ENCODE measurements at places on chromosomes 16 and 17. TPM values are rescaled to one million over a fixed set of nuclear protein-coding genes. Genes with fewer than 3 reads are reported as not detected.

DNA sequence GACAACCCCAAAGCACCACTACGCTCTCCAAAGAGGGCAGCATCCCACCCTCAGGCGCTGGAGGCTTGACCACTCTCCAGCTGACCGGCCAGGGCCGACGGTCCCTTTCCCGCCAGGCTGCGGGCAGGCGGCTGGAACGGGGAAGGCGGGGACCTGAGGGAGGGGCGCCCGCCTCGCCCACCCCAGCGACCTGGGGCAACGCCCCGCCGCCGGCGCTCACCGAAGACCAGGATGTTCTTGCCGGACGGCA is 431 bp downstream of the DYNC1LI2 start:
- peak; percentile 37 for DNase-seq

- no peak for DNase-seq
Observed at GRCh38 chr17:28144019-28144418, 101.5 kb downstream of the NLK start.

DNA sequence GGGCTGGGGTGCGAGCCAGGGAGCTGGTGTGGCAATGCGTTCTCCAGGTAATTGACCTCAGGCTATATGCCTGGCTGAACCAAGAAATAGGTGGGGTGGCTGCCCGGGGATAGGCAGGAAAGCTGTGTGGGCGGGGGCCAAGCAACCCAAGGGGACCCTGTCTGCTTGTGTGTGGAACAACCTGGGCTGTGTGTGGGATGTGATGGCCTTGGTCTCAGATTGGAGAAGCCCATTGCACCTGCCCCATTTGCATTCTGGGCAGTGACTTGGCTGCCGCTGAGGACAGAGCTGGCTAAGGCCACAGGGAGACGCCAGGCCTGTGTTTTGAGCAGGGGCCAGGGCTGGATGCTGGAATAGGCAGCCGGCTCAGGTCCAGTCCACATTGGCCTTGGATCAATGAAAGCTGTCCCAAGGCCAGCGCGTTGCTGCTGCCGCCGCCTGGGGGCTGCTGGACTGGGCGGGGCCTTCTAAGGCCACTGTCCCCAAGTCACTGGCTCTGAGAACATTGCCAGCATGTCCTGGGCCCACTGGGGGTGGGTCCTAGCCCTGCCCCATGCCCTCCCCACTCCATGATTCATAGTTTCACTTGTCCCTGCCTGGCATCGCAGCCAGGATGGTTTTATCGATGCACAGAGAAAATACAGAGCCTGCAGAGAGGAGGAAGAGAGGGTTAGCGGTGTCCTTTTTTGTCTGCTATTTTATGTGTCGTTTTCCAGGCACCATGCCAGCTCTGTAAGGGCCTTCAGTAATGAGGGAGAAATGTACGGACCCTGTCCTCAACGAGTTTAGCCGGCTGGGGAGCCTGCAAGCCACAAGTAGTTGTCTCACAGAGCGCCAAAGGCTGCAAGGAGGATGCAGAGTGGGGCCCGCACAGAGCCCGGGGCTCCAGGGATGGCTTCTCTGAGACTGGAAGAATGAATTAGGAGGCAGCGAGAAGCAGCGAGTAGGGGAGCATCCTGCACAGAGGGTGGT is 43.9 kb downstream of the NKD1 start:
- peak; percentile 78 for DNase-seq

- DNase-seq: no peak
Observed at GRCh38 chr17:9389111-9389527, 186.5 kb downstream of the STX8 start.

DNA sequence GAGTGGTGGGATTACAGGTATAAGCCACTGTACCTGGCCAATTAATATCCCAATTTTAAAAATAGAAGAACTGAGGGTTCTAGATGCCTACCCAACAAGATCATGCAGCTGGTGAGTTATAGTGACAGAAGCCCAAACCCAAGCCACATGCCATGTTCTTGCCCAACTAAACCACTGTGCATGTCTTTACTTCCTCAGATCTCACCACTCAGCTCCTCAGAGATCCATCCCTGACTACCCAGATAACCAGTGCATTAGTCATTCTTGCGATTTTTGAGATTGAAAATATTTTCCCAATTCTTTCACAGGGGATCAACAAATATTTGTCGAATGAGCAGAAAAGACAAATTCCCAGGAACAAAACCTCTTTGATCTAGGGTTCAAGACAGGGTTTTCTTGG is 303.1 kb downstream of the CBLN1 start:
- no peak for DNase-seq

- no peak for DNase-seq
Observed at GRCh38 chr16:9366048-9366969, 274.9 kb downstream of the HAPSTR1 start.

GRCh38 chr17:73950593-73950914 is 252.9 kb upstream of the RPL38 start:
- DNase-seq: no peak

DNA sequence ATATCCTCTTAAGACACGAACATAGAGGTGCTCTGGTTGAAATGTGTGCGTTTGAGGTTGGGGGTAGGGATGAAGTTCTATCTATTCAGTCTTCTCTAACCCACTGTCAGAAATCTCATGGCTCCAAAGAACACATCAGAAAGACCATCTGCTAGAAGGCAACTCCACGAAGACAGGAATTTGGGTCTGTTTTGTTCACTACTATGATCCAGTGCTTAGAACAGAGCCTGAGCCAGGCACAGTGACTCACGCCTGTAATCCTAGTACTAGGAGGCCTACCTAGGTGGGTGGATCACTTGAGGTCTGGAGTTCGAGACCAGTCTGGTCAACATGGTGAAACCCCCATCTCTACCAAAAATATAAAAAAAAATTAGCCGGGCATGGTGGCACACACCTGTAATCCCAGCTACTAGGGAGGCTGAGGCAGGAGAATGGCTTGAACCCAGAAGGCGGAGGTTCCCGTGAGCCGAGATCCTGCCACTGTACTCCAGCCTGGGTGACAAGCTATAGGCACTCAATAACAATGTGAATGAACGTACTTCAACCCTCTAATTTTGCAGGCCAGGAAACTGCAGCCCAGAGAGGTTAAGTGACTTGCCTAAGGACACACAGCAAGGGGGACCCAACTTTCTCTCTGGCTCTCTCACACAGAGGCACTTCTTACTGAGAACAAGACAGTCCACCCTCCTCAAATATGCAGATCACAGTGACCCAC is 2.3 kb downstream of the CASKIN2 start:
- DNase-seq: no peak

- no peak for DNase-seq
Observed at GRCh38 chr16:51431517-51432241, 280.6 kb upstream of the SALL1 start.

DNA sequence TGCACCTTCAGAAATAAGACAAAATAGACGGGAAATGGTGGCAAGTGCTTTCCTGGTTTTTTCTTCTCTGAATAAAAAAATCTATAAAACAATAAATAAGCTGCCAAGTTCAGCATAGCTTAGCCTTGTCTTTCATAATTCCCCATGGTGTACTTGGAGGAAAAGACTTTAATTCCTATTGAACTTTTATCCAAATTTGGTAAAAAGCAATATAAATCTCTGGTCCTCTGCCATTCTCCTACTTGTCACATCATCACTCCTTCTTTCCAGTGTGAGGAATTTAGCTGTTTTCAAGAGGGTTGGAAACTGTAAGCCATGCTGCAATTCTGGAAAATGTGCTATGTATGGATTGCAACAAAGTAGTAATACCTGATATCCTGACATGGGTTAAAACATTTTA is 551.8 kb upstream of the KIF2B start:
- no peak for DNase-seq

- DNase-seq: peak; percentile 56
Observed at GRCh38 chr16:52912565-52913173, 140.0 kb downstream of the CHD9NB start.

Gene C17orf113
- total RNA-seq: 0.94 TPM

Gene PNMT
- total RNA-seq: 9.7 TPM
